Activated T-helper 1 cell treated with anti-CD3 and anti-CD28 coated beads, Interleukin-2, amount 50 U/mL, for 16 hours (primary cell): ENCODE measurements at places on chromosomes 7 and 10.

DNA sequence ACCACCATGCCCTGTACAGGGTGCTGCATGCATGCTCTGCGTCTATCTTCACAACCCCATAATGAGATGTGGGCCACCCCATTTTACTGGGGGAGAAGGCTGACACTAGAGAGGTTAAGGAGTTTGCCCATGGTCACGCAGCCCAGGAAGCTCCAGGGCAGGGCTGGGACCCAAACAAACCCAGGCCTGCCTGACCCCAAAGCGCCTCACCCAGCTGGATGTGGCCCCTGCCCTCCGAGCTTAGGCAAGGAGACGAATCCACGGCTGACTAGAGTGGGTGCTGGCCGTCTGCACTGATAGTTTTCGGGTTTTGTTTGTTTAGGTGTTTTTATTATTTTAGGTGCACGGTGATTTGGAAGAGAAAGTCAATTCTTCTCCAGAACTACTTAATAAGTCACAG, 65.7 kb downstream of the CHST15 start:
- DNase-seq = no peak

DNA sequence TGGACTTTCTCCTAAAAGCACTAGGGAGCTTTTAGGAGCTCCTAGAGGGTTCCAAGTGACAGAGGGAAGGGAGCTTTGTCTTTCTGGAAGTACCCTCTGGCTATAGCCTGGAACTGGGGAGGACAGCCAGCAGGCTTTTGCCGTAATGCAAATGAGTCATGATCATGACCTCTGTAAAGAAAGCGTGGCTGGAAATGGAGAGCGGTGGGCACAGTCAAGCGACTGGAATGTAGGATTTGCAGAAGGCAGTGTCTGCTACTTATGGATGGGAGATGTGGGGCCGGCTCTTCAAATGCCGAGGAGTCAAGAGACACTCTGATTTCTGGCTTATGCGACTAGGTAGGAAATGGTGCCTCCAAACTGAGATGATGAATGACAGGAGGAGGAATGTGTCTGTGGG, 34.6 kb upstream of the PLPP4 start:
- no peak for DNase-seq

DNA sequence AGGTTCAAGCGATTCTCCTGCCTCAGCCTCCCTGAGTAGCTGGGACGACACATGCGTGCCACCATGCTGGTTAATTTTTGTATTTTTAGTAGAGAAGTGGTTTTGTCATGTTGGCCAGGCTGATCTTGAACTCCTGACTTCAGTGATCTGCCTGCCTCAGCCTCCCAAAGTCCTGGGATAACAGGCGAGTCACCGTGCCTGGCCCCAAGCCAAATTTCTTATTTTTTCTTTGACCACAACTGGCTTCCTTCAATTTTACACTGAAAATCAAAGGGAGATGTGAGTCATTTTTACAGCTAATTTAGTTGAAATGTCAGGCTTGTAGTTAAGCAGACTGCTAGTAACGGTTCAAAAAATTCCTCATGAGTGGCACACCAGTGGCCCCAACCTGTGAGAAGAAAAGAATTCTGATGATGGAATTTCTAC, 7.8 kb downstream of the RNF216 start:
- no peak for DNase-seq

DNA sequence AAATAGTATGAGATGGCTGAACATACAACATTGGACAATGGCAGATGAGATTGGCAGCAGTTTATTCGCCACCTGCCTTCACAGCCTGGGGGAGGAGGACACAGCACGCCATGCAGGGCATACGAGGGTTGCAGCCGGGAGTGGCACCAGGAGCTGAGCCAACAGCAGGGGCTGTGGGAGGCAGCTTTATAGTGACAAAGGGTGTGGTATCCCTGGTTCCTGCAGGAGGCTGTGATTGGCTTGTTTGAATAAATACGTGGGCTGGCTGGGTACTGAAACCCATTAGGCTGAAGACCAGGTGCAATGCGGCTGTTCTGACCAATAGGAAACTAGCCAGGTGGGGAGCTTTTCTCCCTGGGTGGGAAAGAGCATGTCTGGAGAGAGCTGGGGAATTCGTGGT, 68.9 kb upstream of the LEP start:
- DNase-seq = no peak

- DNase-seq = no peak
These were observed 121.8 kb downstream of the WDR37 start for GRCh38 chr10:1177936-1178335.

DNA sequence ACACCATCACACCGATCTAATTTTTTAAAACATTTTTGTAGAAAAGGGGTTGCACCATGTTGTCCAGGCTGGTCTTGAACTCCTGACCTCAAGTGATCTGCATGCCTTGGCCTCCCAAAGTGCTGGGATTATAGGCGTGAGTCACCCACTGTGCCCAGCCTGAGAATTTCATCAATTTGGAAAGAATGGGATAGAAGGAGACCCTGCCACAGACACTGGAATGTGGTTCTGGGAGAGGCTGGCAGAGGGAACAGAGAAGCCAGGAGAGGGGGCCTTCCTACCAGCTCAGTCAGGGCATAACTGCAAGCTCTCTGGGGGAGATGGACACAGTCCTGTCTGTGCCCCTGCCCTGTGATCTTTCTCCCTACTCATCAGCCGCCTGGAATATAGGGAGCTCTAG, 42.1 kb upstream of the MKRN1 start:
- no peak for DNase-seq

DNA sequence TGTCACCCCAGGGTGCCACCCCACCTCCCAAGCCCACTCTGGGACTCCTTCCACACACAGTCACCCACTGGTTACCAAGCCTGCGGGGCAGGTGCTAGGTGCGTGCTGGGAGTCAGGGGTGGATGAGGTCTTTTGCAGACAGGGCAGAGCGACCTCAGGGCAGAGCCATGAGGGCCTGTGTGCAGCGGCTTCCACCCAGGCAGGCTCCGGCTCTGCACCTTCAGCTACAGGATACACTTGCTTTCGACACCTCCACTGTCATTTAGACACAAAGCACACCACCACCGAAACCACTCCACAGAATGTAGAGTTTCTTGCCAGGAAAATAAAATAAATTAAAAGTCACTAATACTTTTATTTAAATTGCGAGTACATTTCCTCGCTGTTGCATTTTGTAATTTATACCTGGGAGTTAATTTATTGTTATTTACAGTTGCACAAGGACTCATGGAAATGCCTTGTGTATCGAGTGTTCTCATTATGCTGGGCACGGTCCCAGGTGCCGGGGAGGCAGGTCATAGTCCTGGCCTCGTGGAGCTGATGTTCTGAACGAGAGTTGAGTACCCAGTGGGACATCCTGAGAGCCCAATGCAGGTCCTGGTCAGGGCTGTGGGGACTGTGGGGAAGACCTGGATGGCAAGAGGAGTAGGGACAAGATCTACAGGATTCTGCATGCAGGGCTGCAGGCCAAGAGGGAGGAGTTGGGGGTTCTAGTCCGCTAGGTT, 127.8 kb downstream of the CUX1 start:
- DNase-seq = no peak

DNA sequence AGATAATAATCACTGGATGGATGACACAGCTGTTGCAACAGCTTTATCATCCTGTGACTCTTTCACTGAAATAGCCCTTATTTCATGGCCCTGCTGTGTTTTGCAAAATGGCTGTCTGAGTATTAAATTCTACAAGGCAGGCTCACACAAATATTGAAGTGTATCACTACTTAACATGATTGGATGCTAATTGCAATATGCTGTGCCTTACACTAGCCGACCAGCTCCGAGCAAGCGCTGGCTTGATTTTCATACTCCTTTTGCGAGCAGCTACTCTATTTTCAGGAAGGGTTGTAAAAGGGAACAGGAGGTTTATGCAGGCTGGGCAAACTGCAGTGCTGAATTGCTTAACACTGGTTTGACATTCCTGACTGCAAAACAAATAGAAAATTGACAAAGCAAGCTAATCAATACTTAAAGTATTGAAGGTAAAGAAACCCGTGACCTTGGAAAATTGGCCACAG, 121.6 kb downstream of the CACNB2 start:
- DNase-seq = no peak

DNA sequence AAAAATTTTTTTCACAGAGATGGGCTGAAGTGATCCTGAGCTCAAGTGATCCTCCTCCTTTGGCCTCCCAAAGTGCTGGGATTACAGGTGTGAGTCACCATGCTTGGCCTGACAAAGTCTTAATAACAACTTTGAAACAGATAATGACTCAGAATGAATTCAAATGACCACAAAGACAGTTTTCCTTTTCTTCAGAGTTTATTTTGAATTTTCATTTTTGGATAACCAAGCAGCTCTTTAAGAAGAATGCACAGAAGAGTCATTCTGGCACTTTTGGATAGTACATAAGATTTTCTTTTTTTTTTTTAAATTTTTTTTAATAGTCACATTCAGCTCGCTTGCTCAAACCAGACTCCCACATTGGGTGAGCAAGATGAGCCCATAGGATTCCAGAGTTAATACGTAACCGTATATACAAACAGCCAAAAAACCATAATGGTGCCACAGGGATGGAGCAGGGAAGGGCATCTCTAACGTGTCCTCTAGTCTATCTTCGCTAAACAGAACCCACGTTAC, 43.0 kb upstream of the NMT2 start:
- no peak for DNase-seq

DNA sequence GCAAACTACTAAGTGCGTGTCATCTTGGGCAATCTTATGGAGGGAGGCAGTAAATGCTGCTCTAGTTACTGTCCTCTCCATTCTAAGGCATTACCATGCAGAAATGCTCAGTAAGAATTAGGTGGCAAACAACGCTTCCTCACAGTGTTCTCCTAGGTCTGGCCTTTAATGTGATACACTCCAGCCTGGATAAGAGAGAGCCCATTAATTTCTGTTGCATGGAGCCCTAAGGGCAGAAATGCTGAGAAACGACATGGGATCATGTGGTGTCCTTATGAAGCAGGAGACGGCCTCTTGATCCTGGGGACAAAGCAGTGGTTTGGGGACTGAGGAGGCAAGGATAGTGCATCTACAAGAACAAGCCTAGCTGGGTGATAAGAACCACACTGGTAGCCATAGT, 44.0 kb downstream of the SLC25A13 start:
- DNase-seq = no peak

DNA sequence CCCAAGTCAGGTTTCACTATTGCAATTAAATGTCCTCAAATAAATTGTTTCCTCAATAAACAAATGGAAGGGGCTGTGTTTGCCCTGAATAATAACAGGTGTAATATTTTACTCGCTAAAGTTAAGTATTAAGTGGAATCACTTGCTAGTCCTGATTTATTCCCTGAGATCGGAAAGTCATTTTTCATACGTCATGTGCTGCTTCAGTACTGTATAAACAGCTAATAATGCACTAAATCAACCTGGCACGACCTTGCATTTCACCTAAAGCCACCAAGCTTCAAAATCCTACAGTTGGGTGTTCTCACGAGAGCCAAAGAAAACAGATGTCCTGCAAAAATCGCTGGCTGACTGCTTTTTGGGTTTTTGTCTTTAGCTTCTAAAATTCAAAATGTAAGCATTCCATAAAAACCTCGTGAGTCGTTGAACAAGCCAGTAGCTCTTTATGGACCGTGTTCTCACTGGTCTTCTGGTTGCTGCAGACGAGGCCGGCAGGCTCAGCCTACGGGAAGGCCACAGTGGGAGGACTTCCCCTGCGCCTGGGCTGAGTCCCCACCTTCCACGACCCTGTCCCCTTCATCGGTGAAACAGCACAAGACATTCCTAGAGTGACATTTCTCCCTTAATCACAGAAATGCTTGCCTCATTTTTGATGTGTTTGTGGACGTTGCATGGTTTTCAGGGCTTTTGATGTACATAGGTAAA, 17.9 kb upstream of the MNX1 start:
- DNase-seq = no peak

- DNase-seq = no peak
These were observed 80.3 kb downstream of the LRRC17 start for GRCh38 chr7:102992938-102993717.

GRCh38 chr7:130333832-130334231, 10.8 kb upstream of the CPA5 start:
- DNase-seq = no peak

- DNase-seq = no peak
These were observed 24.3 kb downstream of the CALHM2 start for GRCh38 chr10:103427866-103428265.

DNA sequence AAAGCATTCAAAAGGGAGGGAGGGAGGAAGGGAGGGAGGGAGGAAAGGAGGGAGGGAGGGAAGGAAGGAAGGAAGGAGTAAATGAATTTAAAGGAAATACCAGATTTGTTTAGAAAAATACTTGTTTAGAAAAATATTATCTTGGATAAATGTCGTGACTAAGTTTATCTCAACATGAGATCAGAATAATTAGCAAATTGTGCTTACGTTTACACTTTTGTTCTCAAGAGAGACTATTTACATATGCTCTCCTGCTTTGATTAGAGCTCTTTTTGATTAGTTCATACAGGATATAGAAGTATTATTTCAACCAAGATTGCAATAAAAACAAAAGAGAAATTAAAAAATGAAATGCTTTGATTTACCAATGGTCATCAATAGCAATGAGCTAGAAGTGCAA, 186.2 kb downstream of the HIBADH start:
- no peak for DNase-seq

DNA sequence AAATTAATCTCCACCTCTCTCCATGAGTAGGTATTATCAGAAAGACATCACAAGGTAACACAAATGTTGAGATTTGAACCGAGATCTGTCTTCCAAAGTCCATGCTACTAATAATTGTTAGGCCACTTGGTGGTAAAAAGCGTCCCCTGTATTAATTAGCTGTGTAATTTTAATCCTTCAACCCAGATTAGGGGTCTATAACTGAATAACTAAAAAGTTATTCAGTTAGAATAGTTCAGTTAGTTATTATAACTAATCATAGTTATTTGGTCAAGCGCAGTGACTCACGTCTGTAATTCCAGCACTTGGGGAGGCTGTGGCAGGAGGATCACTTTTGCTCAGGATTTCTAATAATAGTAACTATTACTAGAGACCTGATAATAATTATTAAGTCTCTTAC, 5.6 kb downstream of the PDSS1 start:
- DNase-seq = no peak

DNA sequence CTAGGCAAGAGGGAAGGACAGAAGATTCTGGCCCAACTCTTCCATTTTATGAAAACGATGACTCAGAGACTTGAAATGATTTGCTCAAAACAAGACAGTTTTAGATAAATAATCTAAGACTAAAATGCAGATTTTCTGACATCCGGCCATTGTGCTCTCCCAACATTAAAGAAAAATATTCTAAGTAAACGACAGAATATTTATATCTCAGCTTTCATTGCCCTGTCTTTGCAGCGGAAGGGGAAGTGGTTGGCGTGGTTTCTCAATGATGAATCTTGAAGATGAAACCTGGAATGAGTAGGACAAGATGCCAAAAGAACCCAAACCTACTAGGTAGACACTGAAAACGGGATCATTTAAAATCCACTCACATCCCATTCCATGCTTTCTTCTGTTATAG, 28.9 kb upstream of the NPY start:
- DNase-seq = no peak

DNA sequence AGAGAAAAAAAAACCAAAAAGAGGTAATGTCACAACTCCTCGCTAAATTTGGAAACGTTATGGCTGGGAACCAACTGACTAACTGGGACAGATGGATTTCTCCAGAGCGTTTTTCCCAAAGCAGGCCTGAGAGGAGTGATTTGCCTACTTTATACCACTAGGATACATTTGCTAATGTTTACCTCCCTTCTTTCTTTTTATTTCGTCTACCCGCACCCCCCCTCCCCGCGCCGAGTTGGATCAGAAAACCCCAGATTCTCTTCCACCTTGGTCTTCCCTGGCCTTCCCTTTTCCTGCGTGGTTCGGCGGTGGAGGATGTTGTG, 7.2 kb downstream of the CPA2 start:
- DNase-seq = no peak

- no peak for DNase-seq
These were observed 1030.0 kb downstream of the GRM8 start for GRCh38 chr7:126222782-126223181.
